Tibial nerve (tissue), 4 donors: ENCODE measurements at places on chromosomes 5 and 9.

DNA sequence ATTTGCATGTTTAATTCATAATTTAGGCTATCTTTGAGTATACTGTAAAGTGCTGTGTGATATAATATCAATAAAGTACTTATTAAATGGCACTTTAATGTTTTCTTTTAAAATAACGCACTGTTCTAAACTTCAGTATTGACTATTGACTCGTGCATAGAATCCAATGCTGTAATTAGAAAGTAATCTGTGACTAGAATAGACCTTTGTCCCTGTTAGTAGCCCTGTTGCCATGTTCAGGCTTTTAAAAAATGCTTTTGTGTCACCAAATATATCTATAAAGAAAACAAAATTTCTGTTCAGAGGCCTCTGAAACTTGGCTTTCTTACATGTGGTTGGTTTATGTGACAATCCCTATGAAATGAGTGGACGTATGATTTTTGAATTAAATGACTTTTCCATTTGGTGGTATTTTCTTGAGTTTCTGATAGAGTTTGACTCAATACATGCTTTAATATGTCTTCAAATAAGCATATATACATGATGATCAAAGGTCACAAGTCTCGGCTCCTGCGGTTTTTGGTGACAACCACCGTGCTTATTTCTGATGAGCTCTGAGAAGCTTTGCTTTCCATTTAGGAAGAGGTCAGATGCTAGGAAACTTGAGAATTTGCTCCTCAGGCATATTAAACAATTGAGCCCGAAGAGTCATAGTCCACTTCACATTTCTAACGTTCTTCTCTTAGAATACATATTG, 174.7 kb downstream of the NR3C1 start:
- DNase-seq = no peak

DNA sequence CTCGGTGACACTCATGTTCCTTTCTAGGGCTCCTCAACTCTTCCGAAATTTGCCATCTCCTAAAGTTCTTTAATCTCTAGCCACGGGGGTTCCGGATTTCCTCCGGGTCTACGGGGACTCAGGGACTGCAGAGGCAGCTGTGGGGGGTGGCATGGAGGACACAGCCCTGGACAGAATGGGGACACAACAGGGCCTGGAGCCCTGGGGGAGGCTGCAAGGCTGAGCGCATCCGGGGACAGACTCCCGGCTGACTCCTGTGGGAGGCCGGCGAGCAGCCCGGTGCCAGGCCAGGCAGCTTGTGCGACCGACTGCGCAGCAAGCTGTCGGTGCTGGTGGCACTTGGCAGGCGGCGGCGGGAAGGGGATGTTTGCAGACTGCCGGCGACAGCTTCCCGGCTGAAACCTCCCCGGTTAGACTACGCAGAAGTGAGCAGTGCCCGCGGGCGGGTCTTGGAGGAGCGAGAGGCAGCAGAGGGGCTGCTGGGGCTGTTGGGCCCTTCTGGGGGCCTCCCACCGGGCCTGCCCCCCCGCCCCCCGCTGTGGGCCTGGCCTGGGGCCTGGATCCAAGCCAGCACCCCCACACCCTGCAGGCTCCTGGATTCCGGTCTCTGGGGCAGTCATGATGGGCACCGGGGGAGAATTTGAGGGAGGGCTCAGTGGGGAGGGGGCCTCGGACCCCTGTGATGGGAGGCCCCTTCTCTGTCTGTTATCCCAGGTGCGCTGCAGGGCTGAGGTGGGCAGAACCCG, 28.7 kb upstream of the UBAC1 start:
- DNase-seq = no peak

DNA sequence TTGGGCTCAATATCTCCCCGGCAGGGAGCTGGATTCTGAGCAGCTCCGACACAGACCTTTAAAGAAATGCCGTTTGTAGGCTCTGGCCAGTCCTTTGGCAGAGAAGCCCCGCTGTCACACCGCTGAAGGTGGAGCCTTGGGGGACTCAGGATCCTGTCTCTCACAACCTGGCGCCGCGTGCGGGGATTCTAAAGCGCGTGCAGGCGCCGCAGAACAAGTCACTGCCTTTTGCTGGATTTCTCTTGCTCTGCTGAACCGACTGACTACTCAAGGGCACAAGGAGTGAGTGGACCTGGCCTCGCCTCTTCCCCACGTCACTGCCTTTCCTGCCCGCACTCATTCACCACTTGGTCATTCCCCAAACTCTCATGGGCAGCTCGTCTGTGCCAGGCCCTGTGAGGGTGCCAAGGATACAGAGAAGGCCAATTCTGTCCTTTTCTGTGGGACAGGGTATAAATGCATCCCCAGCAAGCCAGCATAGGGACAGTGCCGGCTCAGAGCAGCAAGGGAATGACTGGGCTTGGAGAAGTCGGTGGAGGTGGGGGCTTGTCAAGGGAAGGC, 69.3 kb downstream of the CRB2 start:
- no peak for DNase-seq

GRCh38 chr5:153222936-153223335, 267.5 kb upstream of the GRIA1 start:
- no peak for DNase-seq

- DNase-seq = no peak
Observed at GRCh38 chr9:126519660-126520420, 93.9 kb upstream of the LMX1B start.

DNA sequence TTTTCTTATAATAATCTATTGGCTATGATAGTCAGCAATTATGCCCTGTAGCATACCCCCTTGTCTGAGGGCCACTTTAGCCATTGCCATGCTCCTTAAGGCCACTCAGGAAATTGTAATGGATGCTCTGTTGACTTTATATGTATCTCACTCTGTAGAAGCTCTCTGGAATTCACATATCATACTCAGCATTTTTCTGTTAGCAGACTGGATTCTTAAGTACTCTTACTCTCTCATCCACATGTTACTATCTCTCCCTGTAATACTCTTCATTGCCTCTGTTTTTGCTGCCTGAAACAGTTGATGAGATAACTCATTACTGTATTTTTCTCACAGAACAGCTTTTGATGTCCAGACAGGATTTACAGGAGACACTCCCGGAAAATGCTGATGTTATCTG, 24.2 kb downstream of the TMEM232 start:
- no peak for DNase-seq

DNA sequence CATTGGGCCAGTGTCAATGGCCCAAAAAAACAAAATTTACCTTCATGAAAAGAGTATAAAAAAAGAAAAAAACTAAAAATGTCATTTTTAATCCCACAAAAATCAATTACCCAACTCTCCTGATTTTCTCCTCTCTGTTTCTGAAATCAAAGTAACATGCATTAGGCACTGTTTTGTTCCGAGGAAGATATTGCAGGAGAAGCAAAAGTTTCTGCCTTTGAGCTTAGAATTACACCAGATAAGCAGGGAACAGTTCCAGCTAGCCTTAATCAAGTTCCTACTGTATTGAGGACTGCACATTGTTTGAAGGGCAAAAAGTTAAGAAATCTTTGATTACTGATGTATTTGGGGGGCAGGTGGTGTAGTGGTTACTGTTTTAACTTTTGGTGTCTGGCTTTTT, 1.1 kb upstream of the PRKAA1 start:
- DNase-seq = no peak

- DNase-seq = no peak
Observed at GRCh38 chr9:106921341-106921899, 58.5 kb downstream of the ZNF462 start.
